Cortex of kidney (tissue), 1 donor: ENCODE measurements at places on chromosomes 5 and 9.

- no peak for DNase-seq
These were observed 278.3 kb upstream of the PCSK5 start for GRCh38 chr9:75612205-75612604.

GRCh38 chr9:105693435-105694189 is 729 bp upstream of the TMEM38B start:
- DNase-seq: no peak

DNA sequence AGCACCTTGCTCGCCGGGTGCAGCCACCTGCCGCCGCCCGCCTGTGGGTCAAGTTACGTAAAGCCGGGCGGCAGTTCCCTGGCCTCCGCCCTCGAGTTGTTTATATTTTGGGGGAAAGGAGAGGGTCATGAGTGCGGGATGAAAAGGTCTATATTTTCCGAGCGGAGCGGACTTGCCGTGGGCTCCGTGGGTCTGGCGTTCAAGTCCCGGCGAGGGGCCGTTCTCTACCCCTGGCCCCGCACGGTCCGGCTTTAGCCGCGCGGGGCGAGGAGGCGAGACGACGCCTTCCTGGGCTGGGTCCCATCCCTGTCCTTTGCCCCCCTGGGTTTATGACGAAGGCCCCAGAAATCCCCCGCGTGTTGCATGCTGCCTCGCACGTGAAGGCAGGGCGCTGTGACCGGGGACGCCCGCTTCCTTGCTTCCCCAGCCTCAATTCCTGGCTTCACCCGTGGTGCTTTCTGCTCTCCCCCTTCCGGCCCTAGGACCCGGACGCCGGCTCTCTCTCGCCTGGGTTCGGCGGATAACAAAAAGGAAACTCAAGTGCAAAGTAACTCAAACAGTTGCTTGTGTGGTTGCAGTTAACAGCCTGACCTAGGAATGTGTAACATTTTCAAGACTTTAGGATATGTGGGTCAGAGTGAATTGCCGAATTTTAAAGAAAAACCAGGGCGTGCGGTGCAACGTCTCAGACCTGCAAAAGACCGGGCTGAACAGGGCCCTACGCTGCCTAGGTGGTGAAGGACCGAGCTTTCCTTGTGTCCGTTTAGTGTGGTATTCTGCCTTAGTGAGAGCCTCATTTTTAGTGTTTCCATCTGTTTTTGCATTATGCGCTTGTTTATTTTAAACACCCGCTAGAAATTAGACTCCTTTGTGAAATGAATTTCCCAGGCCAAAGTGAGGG is 810 bp downstream of the VPS13A start:
- no peak for DNase-seq

- no peak for DNase-seq
These were observed 43.2 kb upstream of the FOXE1 start for GRCh38 chr9:97809666-97810344.

GRCh38 chr9:81517954-81518353 is 171.4 kb downstream of the TLE1 start:
- DNase-seq: no peak

DNA sequence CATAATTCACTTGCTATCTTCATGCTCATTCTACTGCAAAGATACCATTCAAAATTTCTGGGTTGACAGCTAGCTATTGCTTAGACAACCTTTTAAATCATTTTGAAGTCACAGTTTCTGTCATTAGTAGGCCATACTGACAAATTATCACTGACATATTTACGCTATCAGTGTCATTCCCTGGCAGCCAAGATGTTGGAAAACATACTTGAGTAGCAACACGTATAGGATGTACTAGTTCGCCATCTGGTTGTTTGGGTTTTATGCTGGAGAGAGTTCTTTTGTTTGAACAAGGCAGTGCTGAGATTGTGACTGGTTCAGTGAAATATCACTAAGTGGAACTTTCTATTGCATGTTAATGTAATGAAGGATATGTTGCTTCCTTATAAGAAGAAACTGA is 621.9 kb downstream of the DTWD2 start:
- no peak for DNase-seq
